ENCODE measurements at places on chromosomes 12 and 14. TPM values are rescaled to one million over a fixed set of nuclear protein-coding genes. Genes with fewer than 3 reads are reported as not detected.

The LPAR5 gene
- total RNA-seq, result 1.7 TPM

GRCh38 chr14:50122291-50122690 lies 5.9 kb upstream of the VCPKMT start:
- no peak for DNase-seq

- DNase-seq, result no peak
Observed at GRCh38 chr12:99495799-99496198, 151.8 kb upstream of the GARIN6 start.

GRCh38 chr12:45406988-45407850 lies 191.3 kb downstream of the ANO6 start:
- DNase-seq, result no peak

The SIX1 gene
- total RNA-seq, result not detected

The MFAP5 gene
- total RNA-seq, result 20.6 TPM

DNA sequence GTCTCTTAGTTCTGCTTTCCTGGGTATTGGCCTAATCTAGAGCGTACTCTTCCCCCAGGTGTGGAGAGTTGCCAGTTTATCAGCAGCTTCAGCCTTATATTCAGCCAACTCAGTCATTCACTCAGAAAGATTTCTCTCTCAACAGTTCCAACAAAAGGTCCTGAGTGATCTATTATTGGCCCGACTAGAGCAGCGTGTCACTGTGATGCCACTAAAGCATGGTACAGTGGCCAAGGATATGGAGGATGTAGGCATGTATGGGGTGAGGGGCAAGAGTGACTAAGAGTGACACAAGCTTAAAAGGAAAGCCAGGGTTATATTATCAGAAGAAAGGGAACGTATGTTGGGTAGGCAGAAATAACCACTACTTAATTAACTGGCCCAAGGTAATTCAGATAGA lies 4.8 kb downstream of the NOPCHAP1 start:
- no peak for DNase-seq
